Fibroblast of upper back skin (primary cell): ENCODE measurements at places on chromosomes 4 and X.

GRCh38 chrX:103817502-103817901 lies 14.6 kb downstream of the RAB9B start:
- peak; percentile 44 for DNase-seq

DNA sequence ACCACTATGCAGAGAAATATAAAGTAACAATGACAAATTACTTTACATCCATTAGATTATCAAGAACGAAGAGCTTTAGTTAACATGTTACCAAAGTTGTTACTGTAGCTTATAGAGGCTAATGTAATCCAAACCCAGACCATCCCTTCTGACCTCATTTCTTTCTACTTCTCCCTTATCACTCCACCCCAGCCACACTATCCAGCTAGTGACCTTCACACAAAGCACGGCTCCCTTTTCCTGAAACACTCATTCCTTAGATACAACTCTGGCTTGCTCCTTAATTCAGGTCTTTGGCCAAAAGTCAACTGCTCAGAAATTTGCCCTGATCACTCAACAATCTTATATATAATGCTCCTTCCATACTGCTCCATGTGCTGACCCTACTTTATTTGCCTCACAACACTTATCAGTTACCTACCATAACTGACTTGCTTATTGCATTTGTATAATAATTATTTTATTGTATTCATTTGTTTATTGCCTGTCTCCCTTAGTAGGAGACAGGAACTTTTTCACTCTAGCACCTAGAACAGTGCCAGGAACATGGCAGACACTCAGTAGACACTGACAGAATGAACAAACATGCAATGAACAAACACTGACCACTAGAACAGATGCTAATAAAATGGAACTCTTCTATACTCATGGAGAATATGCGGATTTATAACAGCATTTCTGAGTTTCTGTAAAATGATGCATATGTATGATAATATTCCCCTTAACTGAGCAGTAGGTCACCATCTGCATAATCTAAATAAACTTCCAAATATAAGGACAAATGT lies 67.6 kb downstream of the EIF4E start:
- no peak for DNase-seq

DNA sequence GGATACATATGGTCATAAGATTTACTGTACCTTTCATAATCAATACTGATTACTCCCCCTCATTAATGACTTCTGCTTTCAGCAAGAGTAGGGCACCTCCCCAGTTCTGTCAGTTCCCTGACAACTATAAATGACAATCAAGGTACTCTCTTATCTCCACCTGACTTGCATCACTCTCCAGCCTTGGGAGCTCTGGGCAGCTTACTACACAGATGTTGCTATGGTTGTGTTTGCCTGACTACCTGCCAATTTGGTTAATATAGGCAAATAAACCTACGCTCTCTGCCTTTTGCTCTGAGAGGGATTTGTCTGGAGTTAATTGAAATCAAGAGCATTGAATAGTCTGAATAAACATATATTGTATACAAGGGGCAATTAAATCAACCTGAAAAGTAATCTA lies 22.8 kb upstream of the MAP7D3 start:
- no peak for DNase-seq

GRCh38 chr4:129355516-129355915 lies 259.6 kb downstream of the C4orf33 start:
- peak; percentile 62 for DNase-seq

GRCh38 chrX:44675362-44676024 lies 132.8 kb upstream of the FUNDC1 start:
- DNase-seq: peak; percentile 82

DNA sequence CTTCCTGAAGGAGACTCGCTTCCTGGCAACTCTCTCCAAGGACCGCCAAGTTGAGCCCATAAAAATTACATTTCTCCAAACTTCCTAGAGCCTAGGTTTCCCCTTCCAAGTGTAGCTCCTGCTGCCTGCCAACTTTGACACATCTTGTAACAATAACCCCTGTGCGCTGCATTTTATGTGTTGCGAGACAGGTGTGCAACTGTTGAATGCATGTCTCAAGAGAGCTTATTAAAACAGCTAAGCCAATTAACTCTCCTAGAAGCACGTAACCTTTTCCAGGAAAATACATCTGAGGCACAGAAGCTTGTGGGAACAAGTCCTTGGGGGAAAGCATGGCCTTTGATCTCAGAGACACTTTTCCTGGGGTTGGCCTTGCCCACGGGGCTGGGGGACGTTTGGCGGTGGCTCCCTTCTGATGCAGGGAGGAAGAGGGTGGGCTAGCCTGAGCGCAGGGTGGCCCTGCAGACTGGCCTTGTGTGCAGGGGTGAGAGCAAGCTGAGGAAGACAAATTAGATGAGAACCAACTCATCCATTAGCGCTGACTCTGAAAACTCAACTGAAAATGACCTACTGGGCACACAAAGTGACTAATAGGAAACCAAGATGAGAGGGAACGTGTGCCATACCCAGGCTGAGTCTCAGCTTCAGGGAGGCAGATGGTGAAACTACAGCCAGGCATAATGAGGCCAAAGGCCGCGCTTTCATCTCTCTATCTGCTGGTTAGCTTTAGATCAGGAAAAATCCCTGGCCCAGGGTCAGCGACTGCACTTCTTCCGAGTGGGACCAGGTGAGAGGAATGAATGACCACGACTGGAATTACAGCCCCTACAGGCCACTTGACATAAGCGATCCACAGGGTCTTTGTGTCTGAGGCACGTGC lies 75.3 kb downstream of the ENPP6 start:
- DNase-seq: no peak

DNA sequence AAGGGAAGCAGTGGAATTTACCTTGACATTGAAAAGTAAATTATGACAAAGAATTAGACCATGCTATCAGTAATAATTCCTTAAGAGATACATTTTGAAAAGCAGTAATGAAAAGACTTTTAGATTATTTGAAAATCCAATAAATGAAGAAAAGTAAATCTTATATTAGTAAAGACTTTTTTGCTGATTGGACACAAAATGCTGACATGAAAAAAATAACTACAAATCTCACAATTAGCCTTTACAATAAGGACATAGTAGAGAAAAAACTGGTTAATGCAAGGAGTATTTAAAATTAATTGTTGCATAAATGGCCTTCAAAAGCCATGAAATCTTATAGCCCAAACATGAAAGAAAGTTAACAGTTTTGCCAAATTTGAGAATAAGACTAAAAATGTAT lies 446.1 kb upstream of the FAM241A start:
- DNase-seq: no peak

DNA sequence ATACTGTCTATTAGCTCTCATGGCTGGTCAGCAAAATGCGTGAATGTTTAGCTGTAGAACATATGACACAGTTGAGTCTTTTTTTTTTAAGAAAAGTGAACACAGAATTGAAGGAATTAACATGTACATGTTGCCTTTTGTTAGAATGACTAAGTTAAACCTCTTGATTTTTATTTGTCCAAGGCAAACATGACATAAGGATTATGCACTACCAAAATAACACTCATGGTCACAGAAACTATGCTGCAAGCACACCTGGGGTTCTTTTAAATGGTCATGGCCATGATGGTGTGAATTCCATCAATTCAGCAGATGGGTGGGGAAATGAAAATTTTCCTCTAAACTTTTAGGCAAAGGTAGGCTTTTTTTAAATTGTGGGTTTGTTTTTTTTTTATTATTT lies 80.1 kb upstream of the CXCL13 start:
- no peak for DNase-seq

DNA sequence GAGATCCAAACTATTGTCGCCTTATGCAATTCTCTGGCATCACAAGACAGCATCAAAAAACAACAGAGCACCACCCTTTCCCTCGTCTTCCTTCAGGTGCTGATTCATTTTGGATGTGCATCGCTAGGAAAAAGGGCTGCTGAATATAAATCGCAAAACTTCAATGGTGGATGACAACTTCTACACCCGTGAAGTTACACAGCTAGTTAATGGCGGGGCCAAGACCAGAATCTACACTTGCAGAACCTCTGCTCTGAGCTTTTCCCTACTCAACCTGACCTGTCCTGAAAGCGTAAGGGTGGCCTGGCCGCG lies 674 bp downstream of the GNPDA2 start:
- peak; percentile 9 for DNase-seq

DNA sequence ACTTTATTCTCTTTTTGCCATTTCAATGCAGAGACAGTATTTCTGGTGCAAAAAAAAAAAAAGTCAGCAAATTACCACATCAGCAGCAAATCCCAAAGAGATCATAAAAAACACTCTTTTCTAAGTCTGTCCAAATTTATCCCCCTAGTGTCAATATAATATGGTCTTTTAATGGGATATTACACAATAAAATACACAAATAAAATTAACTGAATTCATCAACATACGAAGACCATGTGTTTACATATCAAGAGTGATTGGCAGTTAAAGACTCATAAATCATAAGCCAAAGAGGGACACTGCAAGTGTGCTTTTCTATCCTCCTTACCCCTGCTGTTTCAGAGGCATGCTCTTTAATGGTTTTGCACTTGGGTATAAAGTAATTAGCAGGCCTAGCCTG lies 340.2 kb upstream of the DKK2 start:
- DNase-seq: no peak

DNA sequence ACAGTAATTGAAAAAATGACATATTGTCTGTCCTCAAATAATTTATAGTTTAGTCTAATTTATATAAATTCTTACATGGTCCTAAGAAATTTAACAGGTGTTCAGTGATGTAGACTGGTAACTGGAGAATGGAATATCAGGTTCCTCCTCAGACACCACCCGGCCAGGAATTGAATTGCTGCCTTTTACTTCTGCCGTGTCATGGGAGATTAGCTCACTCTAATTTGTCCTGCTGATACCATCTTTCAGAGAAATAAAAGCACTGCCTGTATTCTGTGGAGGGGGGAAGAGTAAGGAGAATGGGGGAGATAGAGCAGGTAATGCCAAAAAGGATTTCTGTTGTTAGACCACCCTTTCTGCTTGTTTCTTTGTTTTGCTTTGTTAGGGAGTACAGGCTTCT lies 125.2 kb upstream of the KLHL4 start:
- no peak for DNase-seq

- DNase-seq: no peak
Measured at GRCh38 chr4:153294631-153295030, 49.9 kb upstream of the MND1 start.

DNA sequence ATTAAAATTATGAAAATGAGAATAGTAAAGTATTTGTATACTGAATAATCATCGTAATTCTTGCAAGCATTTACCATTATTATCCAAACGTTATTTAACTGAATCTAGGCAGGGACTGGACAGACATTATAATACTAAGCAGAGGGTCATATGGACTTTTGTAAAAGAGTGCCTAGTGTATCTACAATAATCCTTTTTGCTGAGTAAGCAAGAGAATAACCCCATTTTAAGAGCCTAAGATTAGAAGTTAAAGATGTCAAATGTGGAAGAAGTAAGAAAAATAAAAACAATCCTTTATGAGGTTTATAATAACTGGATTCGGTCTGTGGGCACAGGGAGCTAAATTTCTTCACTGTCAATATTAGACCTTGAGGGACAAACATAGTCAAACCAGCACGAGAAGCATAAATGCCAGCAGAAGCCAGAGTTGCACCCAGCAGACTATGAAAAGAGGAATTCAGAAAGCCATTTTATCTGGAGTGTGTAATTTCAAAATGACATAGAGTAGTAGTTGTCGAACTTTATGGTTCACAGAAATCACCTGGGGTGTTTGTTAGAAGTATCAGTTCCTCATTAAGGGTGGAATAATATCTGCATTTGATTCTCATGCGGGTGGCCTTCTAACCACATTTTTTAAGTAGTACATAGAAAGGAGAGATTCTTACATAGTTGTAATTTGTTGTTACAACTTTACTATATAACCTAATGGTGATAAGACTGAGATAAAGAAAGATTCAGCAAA lies 39.7 kb upstream of the DCLK2 start:
- DNase-seq: no peak

DNA sequence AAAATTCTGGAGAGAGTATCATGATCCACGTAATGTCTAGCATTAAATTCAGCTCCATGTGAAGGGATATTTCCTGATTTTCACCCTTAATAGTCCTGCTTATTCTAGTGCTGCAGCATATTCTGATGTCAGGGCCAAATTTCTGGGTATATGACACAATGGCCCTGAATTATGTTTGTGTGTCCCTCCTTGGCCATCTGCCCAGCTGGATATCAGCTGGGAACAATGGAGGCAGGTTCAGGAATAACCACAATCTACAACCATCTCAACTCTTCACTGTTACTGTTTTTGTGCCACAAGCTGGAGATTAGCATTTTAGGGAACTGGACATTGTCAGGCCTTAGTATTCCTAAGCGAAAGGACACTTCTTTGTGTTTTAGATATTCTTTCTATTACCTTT lies 3.5 kb downstream of the GLRB start:
- DNase-seq: no peak

DNA sequence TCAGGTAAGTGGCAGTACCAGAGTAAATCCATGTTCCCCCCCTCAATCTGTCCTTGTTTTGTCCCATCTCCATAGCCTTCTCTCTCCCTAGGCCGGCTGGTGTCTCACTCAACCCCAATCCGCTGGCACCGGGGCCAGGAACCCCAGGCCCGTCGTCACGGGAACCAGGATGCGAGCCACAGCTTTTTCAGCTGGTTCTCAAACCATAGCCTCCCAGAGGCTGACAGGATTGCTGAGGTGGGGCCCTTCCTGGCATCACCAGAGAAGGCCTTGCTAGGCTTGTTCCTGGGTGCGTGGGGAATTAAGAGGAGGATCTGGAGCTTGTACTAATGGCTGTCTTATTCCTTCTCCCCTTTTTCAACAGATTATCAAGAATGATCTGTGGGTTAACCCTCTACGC lies 2.7 kb downstream of the TSPYL2 start:
- DNase-seq: no peak

- no peak for DNase-seq
Measured at GRCh38 chr4:165758086-165758485, 115.0 kb upstream of the TLL1 start.

DNA sequence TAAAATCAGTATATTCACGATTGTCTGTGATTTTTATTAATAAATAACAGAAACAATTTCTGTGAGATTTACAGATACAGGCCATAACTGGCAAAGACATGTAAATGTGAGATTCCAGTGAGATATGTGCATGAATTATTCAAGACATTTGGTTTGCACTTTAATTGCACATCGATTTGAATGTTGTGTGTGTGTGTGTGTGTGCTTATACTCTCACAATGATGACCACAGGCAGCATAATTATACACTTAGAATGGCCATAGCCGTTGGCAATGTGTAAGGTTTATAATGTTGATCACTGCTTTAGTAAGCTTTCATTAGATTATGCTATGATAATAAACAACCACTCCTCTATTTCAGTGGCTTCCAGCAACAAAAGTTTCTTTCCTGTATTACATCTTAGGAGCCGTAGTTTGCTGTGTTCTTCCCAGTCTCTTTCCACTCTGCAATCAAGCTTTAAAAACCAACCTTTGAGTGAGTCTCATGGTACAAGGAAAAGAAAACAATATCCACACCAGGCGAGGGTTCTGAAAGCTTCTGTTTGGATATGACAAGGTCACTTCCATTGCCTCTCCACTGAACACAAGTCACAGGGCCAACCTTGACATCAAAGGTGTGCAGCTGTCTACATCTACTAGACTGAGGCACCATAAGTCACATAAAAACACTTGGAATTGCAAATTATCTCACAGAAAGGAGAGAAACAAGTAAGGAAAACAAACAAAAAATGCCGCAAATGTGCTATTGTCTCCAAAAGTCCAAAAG lies 897.7 kb downstream of the RAB28 start:
- DNase-seq: no peak

- DNase-seq: no peak
Measured at GRCh38 chr4:103098756-103099440, 736 bp downstream of the BDH2 start.

- no peak for DNase-seq
Measured at GRCh38 chr4:24702281-24702680, 93.1 kb upstream of the SOD3 start.

GRCh38 chrX:1440506-1440905 lies 12.2 kb downstream of the ASMTL start:
- no peak for DNase-seq

GRCh38 chr4:110532901-110533589 lies 57.1 kb downstream of the ENPEP start:
- DNase-seq: peak; percentile 9
